ENCODE measurements at places on chromosomes 4 and X.

DNA sequence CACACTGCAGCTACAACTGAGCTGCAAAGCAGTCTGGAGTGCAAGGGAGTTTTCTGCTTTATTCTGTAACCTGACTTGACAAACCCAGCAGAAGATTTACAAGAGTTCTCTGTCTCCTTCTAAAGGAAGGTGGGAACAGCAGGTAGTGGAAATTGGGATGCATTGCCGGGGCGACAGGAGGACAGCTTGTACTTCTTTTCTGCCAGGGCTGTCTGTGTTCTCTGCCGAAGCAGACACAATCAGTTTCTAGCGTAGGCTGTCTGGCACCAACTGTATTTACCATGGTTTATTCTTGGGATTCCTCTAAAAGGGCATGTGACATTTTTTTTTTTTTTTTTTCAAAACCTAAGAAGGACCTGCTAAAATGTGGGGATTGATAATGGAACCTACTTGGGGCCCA is 190.8 kb upstream of the GK2 start:
- DNase-seq, result no peak

DNA sequence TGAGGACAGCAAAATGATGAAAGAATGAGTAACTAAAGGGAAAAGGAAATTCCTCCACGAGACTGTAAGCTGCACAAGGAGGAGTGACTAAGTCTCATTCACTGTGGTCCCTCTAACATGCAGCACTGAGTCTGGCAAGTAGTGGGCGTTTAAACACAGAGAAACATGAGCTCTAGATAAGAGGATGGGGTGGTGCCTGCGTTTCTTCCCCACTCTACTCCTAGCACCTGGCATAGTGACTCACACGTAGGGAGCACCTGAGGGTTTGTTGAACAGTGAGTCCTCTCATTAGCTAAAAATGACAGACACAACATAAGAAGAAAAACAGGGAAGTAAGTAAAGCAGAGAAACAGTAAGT is 105.8 kb upstream of the CBR4 start:
- DNase-seq, result no peak

DNA sequence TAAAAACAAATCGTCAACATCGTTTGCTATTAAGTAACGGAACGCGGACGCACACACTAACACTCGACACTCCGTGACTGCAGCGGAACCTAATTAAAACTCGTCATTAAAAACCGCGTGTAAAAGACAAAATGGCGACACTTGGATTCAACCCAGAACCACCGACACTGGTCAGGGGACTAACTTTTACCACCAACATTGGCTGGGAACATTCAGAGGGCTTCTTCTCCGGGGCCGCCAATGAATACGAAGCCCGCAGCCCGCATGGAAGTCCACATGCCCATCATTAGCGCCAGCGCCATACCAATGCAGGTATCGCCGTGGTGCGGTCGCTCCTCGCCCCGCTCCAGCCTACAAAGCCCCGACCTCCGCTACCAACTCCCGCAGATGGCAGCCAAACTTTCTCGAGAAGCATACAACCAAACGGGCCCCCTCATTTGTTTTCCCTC is 498 bp downstream of the RBMX start:
- peak; percentile 1 for DNase-seq

GRCh38 chr4:78483811-78484210 is 67.8 kb upstream of the ANXA3 start:
- no peak for DNase-seq

GRCh38 chr4:112321776-112322684 is 24.9 kb downstream of the ALPK1 start:
- DNase-seq, result peak; percentile 62

DNA sequence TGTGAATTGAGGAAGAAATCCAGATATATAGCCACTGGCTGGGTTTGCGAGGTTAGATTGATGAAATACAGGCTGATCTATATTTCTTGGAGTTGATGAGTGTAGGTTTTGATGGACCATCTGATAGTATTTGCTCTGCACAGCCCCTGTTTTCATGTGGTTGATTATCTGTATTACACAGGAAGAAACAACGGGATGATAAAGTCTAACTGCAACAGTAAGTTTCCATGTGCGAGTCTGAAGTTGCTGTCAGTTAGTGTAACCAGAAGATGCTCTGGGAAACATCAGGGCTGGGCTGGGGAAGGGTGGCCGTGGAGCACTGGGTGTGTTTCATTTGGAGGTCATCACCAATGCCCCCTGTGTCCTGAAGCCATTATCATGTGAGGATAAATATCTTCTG is 148.4 kb upstream of the SFRP2 start:
- DNase-seq, result no peak

DNA sequence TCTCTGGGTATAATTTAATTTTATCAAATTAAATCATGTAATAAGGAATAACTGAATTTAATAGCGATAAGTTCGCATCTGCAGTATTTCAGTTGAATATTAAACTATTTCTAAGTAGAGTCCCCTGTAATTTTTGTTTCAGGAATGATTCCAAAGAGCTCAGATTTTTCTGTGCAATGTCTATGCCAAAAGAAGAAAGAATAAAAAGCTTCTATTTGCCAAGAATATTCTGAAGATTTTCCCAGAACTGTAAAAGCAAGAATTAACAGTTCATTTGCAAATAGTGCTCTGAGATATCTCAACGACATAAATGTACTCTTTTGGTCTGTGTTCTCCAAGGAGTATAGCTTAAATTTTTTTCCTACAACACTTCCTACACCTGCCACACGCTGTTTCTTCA is 1242.8 kb upstream of the DIAPH2 start:
- DNase-seq, result no peak

DNA sequence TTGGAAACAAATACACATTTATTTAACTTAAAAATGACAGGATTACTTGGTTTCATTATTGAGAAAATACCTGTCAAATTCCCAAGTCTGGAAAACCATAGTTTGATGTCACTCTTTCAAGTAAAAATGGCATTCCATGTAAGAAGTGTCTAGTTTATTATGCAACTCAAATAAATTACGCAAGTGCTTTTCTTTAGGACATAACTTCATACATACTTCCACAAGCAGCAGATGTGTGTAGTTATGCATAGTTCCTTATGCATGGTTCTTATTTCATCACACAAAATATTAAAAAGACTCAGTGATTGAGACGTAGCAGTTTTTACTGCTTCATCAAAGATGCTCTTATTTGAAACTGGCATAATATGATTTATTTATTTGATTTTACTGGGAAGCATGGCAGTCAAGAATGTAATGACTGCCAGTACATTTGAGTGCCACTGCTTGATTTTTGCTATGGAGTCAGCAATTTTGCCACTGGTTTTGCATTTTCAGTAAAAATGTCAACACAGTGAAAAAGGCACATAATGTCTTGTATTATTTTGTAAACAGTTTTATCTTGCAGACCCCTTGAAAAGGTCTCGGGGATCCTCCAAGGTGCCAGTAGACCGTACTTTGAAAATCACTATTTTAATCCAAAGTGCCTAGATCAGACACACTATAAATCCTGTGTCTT is 62.1 kb downstream of the CLCN3 start:
- DNase-seq, result no peak

DNA sequence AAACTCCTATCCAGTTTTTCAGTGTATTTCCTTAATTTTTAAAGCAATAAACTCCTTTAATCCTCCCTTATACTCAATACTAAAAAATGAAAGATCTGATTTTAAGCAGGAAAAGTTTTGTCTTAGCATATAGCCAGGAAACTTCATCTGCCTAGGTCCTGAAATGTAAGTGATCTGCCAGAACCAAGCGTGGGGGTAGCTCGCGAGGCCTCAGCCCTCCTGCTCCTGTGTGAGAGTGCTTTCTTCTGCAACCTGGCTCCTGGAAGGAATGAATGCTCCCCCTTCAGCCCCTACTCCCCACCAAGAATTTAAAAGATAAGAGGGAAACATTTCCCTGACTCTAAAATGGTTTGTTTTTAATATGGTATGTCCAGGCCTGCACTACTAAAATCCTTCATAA is 160.1 kb downstream of the CBR4 start:
- DNase-seq, result no peak

DNA sequence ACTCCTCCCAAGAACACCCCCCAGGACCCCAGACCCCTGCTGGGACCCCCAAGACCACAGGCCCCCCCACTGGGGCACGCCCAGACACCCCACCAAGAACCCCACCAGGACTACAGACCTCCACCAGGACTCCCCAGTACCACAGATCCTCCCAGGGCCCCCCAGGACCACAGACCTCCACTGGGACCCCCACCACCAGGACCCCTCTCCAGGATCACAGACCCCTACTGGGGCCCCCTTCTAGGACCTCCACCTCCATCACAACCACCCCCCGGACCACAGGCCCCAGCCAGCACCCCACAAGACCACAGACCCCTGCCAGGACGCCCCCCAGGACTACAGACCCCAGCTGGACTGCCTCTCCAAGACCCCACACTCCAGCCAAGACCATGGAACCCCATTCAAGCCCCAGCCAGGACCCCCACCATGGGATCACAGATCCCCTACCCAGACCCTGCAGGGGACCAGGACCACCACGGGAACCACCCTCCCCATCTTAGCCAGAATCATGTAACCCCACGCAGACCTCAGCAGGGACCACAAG is 855 bp upstream of the DHRSX start:
- no peak for DNase-seq

DNA sequence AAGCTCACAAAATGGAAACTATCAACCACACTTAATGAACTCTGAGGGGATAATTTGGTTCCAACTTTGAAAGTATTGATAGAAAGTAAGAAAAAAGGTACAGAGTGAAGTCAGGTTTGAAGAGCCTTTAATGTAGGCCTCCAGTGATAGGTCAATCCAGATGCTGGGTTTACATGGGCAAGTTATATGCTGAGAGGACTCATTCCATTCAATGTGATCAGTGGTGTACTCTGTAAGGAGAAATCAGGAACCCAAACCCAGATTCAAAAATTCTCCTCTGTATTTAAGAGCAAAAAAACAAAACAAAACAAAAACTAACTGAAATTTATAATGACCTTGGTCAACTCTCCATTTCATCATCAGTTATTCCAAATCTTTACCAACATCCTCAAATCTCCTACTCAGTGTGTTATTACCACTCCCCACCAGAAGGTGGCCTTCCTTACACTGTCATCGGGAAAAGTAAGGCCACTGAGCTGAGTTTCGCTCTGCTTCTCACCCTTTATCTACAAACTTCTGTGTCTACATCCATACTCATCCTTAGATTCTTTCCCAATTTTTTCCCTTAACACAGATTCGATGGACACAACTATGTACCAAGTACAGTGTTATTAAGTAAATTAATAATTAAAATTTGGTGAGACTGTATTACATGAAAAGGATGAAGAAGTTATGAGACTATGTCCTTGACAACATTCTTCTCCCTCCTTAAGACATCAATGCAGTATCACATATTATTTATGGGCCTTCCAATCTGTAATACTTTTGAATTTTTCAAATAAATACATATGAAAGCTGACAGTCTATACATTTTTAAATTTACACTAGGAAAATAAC is 88.3 kb downstream of the ZAR1 start:
- DNase-seq, result peak; percentile 14

DNA sequence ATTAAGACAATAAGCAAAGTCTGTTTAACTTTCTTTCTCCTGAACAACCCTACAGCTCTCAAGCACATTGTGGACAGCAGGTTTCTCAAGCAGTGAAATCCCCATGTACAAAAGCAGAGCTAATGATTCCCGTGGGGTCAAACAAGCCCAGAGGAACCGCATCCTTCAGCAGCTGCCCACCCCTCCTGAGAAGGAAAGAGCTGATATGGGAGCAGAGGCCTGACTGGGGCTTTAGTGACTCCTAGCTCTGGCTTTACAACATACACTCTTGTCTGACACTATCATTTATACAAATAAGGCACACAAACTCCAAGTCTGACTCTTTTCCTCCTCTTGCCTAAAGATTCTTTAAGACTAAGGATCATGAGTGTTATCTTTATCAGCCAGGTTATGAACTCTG is 32.8 kb downstream of the HDAC8 start:
- DNase-seq, result no peak

DNA sequence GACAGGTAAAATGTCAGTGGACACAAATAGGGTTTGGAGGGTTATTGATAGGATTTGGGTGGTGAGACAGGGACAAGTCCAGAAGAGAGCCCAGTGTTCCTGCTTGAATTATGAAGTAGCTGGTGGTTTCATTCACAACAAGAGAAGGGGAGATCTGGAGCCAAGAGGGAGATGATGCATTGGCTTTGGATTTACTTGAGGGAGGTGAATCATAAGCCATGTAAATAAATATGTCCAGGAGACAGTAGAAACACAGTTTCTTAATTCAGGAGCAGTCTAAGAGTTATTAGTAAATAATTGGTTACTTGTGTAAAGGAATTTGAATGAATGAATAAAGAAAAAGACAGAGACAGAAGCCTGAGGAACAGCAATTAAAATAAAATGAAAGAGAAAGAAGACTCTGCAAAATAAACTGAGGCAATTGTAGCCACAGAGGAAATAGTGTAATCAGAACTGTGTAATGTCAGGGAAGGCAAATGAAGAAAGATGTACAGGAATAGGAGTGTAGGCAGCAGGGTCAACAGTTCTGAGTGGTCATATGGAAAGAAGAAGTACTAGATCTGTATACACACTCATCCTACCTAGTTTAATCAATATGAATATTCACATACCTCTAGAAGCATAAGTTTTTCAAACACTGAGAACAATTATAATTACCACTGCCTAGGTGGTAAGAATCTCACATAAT is 50.2 kb upstream of the CXCL8 start:
- DNase-seq, result no peak

GRCh38 chr4:109977854-109978501 is 65.3 kb downstream of the EGF start:
- no peak for DNase-seq

- DNase-seq, result no peak
Observed at GRCh38 chr4:94420356-94420755, 31.4 kb upstream of the PDLIM5 start.

DNA sequence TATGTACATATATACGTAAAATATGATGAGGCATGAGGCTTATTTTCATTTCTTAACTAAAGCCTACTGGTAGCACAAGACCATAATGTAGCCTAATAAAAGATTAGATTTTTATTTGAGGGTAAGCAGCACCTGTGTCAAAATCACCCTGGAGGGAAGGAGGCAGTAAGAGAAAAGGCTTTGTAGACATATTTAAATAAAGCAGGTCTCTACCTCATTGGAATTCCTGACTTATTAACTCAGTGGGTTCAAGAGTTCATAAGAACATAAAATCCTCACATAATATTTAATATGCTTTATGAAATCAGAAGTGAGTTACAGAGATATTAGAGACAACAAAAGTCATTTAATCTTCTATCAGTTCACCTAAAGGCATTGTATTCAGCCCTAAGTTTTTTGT is 261.6 kb upstream of the ANKRD50 start:
- DNase-seq, result no peak

All from stimulated activated CD8-positive, alpha-beta memory T cell treated with anti-CD3 and anti-CD28 coated beads, Interleukin-4, amount 100 ng/mL, for 1 hour (primary cell).